Activated B cell treated with CpG ODN at 0.5 μM for 24 hours (primary cell): ENCODE measurements at places on chromosomes 2 and 18. TPM values are rescaled to one million over a fixed set of nuclear protein-coding genes. Genes with fewer than 3 reads are reported as not detected.

GRCh38 chr2:204982303-204982702 is 437.0 kb downstream of the PARD3B start:
- H3K27ac ChIP-seq, result no peak overlapping the region
- H3K4me1 ChIP-seq, result no peaks in the 10 kb centered on the region
- DNase-seq, result no peak

DNA sequence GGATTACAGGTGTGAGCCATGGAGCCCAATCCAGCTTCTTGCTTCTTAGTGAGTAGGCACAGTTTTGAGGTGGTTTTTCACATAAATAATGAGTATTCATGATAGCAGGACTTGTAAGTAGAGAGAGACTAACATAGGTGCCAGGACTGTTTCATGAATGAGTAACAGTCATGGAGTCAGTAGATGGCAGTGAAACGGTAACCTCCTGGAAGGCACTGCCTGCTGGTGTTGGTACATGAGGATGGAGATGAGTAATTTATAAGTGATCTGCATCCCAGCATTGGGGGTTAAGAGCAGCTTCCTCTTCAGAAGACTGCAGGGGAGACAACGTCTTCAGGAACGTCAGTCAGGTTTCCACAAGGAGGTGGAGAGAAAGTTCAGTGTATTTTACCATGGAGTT is 143.8 kb downstream of the HAUS1 start:
- no peaks in the 10 kb centered on the region for H3K27me3 ChIP-seq
- DNase-seq, result no peak
- H3K36me3 ChIP-seq, result peaks cover 9% of the 10 kb centered on the region
- H3K4me3 ChIP-seq, result no peak overlapping the region

- H3K4me1 ChIP-seq, result no peaks in the 10 kb centered on the region
- H3K4me3 ChIP-seq, result no peak overlapping the region
- DNase-seq, result no peak
- H3K27me3 ChIP-seq, result no peaks in the 10 kb centered on the region
- no peaks in the 10 kb centered on the region for H3K36me3 ChIP-seq
Measured at GRCh38 chr2:194674043-194674442, 983.0 kb upstream of the SLC39A10 start.

- no peaks in the 10 kb centered on the region for H3K27me3 ChIP-seq
- H3K27ac ChIP-seq, result no peak overlapping the region
- no peak overlapping the region for H3K4me3 ChIP-seq
- no peak for DNase-seq
- no peaks in the 10 kb centered on the region for H3K36me3 ChIP-seq
- no peaks in the 10 kb centered on the region for H3K4me1 ChIP-seq
Measured at GRCh38 chr18:58242968-58243367, 198.9 kb downstream of the NEDD4L start.

DNA sequence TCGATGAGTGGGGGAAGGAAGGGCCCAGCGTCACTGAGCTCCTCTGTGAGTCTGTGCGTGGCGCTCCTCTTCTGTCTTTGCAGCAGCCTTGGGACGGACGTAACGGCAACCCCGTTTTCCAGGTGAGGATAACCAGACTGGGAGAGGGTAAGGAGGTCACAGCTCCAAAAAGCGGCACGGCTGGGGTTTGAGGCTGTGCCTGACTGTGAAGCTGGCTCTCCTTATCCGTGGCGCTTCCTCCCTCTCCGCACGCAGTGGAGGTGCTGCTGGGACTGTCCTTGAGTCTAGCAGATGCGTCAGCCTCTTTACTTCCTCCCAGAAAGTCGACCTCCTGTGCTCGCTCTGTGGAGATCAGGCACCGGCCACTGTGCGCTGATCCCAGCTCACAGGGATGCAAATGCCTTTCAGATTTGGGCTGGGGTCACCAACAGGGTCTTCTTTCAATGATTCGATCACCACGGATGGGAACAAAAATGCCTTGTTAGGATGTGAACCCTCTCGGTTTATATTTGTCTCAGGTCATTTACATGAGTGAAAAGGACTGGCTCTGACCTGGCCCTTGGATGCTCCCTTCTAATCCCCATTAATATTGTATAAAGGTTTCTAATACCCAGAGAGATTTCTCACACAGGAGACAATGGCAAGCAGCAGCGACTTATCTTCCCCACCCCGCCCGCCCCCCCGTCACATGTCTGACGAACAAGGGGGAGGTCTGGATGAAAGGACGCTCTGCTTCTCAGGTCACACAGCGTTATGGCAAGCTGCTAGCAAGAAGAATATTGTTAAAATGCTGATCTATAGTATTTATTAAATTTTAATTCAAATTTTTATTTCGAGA is 30.1 kb upstream of the E2F6 start:
- no peaks in the 10 kb centered on the region for H3K36me3 ChIP-seq
- H3K27ac ChIP-seq, result no peak overlapping the region
- no peak overlapping the region for H3K4me3 ChIP-seq
- no peaks in the 10 kb centered on the region for H3K4me1 ChIP-seq
- peaks cover 2% of the 10 kb centered on the region for H3K27me3 ChIP-seq
- DNase-seq, result no peak

GRCh38 chr18:23133860-23134779 is 1.2 kb upstream of the CABLES1 start:
- H3K36me3 ChIP-seq, result no peaks in the 10 kb centered on the region
- DNase-seq, result peak; percentile 56
- H3K4me1 ChIP-seq, result peaks cover 38% of the 10 kb centered on the region
- H3K4me3 ChIP-seq, result peak overlapping the region; percentile 89

- no peaks in the 10 kb centered on the region for H3K4me1 ChIP-seq
- no peaks in the 10 kb centered on the region for H3K36me3 ChIP-seq
- H3K27me3 ChIP-seq, result no peaks in the 10 kb centered on the region
Measured at GRCh38 chr2:40433736-40434135, 18.2 kb downstream of the SLC8A1 start.

DNA sequence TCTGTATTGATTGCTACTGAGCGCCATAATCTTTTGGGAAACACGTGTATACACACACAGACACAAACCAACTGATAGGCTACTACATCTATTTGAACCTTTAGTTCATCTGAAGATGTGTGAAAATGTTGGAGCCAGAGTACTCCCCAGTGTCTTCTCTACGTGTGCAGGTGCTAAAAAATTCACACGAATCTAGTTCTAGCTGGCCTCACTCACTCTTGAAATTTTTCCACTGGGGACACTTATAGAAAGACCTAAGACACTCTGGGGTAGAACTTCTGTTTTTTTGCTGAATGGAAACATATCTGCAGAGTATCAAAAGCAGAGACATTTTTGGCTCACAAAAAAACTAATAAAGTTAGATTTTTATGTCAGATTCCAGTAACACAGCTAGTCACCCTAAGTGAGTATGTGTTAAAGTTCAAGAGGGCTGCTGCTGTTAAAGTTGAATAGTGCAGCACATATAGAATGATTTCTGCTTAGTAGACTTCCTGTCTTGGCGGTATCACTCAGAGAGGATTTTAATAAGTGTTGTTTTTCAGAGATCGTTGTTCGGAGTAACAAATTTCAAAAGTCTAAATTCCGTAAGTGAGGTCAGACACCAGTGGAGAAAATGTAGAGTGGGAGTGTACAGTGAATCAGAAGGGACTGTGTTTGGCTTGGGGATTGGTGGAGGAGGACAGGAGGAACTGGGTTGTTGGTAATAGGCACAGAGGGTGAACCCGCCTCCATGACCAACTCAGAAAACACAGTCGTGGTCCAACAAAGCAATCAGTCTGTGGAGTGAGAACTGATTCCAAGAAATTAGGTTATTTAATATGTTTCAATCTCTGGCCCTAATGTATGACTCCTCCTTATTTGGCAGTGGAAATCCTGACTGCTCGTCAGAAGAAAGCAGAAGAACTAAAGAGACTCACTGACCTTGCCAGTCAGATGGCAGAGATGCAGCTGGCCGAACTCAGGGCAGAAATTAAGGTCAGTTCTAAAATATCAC is 43.1 kb downstream of the KCTD18 start:
- H3K4me3 ChIP-seq, result peak overlapping the region; percentile 59
- no peak for DNase-seq
- no peaks in the 10 kb centered on the region for H3K36me3 ChIP-seq
- H3K27ac ChIP-seq, result peak overlapping the region; percentile 62

GRCh38 chr2:148048475-148049221 is 27.8 kb downstream of the MBD5 start:
- H3K27ac ChIP-seq, result peak overlapping the region; percentile 68
- H3K4me3 ChIP-seq, result peak overlapping the region; percentile 42
- DNase-seq, result no peak
- no peaks in the 10 kb centered on the region for H3K27me3 ChIP-seq

GRCh38 chr18:63254716-63255399 is 64.7 kb downstream of the BCL2 start:
- H3K27ac ChIP-seq, result no peak overlapping the region
- no peak overlapping the region for H3K4me3 ChIP-seq
- peaks cover 50% of the 10 kb centered on the region for H3K4me1 ChIP-seq

DNA sequence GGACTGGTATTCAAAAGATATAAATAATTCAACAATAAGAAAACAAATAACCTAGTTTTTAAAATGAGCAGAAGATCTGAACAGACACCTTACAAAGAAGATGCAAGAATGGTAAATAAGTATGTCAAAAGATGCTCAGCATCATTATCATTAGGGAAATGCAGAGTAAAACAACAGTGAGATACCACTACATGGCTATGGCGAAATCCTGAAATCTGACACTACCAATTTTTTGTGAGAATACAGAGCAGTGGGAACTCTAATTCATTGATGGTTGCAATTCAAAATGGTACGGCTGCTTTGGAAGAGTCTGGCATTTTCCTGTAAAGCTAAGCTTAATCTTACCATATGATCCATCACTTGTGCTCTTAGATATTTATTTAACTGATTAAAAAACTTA is 151.8 kb downstream of the UBR3 start:
- no peak overlapping the region for H3K27ac ChIP-seq
- H3K27me3 ChIP-seq, result no peaks in the 10 kb centered on the region
- DNase-seq, result no peak
- no peak overlapping the region for H3K4me3 ChIP-seq
- H3K36me3 ChIP-seq, result peaks cover 60% of the 10 kb centered on the region

GRCh38 chr2:220948579-220948978 is 623.5 kb downstream of the EPHA4 start:
- H3K4me3 ChIP-seq, result no peak overlapping the region
- no peak for DNase-seq
- H3K36me3 ChIP-seq, result no peaks in the 10 kb centered on the region
- no peaks in the 10 kb centered on the region for H3K4me1 ChIP-seq

- no peaks in the 10 kb centered on the region for H3K36me3 ChIP-seq
- no peaks in the 10 kb centered on the region for H3K4me1 ChIP-seq
- no peak overlapping the region for H3K4me3 ChIP-seq
- peaks cover 2% of the 10 kb centered on the region for H3K27me3 ChIP-seq
Measured at GRCh38 chr2:120641366-120641771, 94.3 kb upstream of the GLI2 start.

GRCh38 chr18:34909637-34910364 is 131.4 kb upstream of the MAPRE2 start:
- no peak overlapping the region for H3K4me3 ChIP-seq
- no peaks in the 10 kb centered on the region for H3K4me1 ChIP-seq
- H3K27ac ChIP-seq, result no peak overlapping the region
- H3K27me3 ChIP-seq, result peaks cover 4% of the 10 kb centered on the region
- no peak for DNase-seq

DNA sequence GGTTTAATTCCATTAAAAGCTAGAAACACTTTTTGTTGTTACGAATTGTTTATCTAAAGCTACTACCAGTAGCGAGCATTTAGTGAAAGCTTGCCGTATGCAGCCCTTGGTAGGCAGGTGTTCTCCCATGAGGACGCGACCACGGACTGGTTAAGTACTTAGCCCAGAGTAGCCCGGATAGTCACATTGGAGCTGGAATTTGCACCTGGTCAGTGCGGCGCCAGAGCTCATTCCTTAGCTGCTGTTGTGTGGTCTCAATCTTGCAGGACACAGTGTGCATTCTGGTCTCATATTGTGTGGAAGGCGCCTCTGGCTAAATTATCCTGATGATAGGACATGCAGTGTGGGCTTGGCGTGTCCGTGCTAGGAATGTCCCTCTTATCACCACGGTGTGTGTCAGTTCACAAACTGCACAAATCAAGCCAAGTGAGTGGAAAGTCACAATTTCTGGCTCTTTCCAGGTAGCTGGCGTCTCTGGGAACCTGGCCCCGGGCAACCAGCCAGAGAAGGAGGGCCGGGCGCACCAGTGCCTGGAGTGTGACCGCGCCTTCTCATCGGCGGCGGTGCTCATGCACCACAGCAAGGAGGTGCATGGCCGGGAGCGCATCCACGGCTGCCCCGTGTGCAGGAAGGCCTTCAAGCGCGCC is 133.3 kb downstream of the ZNF236 start:
- DNase-seq, result no peak
- no peak overlapping the region for H3K27ac ChIP-seq
- H3K36me3 ChIP-seq, result peaks cover 86% of the 10 kb centered on the region

DNA sequence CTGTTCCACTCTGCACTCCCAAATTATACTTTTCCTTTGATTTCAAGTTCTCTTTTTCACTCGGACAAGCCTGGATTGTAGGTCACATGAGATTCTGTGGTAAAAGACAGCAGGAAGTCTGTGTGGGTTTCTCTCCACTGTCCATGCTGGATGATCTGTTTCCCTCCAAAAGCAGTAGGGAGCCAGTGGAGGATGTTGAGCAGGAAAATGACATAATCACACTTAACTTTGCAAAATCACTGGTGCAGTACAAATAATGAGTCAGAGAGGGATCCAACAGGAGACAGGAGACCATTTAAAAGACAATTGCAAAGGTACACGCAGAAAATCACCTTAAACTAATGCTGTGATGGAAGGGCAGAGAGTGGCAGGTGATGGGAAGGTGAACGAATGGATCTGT is 301.3 kb downstream of the ZNF407 start:
- H3K27ac ChIP-seq, result no peak overlapping the region
- H3K4me3 ChIP-seq, result no peak overlapping the region
- peaks cover 15% of the 10 kb centered on the region for H3K36me3 ChIP-seq
- H3K4me1 ChIP-seq, result no peaks in the 10 kb centered on the region
- DNase-seq, result no peak

- H3K36me3 ChIP-seq, result peaks cover 4% of the 10 kb centered on the region
- H3K27me3 ChIP-seq, result no peaks in the 10 kb centered on the region
- H3K4me3 ChIP-seq, result no peak overlapping the region
- H3K4me1 ChIP-seq, result peaks cover 9% of the 10 kb centered on the region
Measured at GRCh38 chr2:25491966-25492532, 150.3 kb upstream of the DNMT3A start.

- DNase-seq, result no peak
- H3K4me3 ChIP-seq, result no peak overlapping the region
- H3K27ac ChIP-seq, result no peak overlapping the region
- peaks cover 7% of the 10 kb centered on the region for H3K27me3 ChIP-seq
Measured at GRCh38 chr2:46290078-46290477, 7.1 kb upstream of the EPAS1 start.

DNA sequence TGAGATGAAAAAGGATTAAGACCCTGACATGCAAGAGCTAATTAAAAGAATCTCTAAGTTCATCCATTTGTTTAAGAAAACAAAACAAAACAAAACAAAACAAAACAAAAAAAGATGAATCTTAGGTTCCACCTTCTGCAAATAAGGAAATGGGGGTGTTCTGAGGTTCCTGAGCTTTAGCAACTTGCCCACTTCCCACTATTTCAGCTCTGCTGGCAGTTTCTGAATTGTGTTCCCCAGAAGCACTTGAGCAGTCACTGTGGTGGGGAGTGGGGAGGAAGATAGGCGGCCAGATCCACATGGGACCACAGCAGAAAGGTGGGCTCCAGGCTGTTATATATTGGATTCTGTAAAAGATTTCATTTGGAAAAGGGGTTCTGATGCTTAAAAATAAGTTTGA is 20.3 kb downstream of the INO80C start:
- peaks cover 15% of the 10 kb centered on the region for H3K4me1 ChIP-seq
- peaks cover 40% of the 10 kb centered on the region for H3K36me3 ChIP-seq
- H3K27ac ChIP-seq, result no peak overlapping the region
- H3K27me3 ChIP-seq, result no peaks in the 10 kb centered on the region
- H3K4me3 ChIP-seq, result no peak overlapping the region

The NR4A2 gene
- total RNA-seq, result 6.7 and 7.5 TPM in 2 replicates

The MSH6 gene
- 40.6 and 42.1 TPM in 2 replicates for total RNA-seq

The NBEAL1 gene
- total RNA-seq, result 8.9 and 9.3 TPM in 2 replicates

The KCNIP3 gene
- total RNA-seq, result not detected in 2 replicates

The KLHL29 gene
- total RNA-seq, result 1.3 and 2.5 TPM in 2 replicates
